ENCODE measurements at places on chromosomes 12 and 14.

DNA sequence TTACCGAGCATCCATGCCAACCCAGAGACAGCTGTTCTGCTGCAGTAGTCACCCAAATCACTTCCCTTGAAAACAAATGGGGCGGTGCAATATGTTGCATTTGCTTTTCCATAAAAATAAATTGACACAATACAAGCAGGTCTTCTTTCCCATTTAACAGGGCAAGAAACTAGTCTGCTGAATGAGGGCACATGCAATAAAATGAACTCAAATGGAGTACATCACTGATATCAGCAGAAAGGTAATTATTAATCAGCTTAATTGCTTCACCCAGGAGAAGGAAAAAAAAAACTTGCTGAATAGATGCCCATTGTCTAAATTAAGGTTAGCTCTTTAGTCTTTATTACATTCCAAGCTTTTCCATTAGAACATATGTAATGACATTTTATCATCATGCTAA lies 175.1 kb upstream of the GZMB start:
- no peak for DNase-seq

GRCh38 chr14:47961634-47962033 lies 286.2 kb upstream of the MDGA2 start:
- DNase-seq: no peak

GRCh38 chr12:105736498-105736897 lies 402.3 kb downstream of the NUAK1 start:
- no peak for DNase-seq

DNA sequence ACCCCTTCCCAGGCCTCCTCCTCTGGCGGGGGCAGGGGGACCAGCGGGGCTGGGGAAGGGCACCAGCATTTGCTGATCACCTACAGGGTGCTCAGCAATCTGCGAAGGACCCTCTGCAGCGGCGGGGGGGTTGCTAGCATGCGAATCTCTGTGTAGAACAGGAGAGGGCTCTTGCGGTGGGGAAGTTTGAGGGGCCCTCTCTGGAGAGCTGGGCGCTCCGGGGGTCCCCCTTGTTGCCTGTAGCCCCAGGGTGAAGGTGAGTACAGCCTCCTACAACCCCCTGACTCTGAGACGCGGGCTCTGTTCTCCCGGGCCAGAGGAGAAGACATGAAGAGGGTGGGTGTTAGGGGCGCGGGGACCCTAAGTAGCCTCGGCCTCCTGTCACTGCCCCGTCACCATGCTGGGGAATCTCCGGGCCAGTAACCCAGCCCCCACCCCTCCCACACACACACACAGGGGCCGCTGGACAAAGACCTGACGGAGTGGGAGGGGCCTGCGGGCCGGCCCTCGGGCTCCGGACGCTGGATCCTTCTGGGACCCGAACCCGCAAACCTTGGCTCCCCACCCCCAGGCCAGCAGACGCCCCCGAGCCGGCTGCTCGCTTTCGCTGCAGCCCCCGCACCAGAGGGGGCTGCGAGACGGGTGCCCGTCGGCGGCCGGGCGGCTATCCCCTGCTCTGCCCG lies 734 bp downstream of the FIGNL2 start:
- DNase-seq: no peak
